ENCODE measurements at places on chromosomes 6 and 20.
A peak's percentile ranks its signal among the peaks of the same experiment; 100 is the strongest.

DNA sequence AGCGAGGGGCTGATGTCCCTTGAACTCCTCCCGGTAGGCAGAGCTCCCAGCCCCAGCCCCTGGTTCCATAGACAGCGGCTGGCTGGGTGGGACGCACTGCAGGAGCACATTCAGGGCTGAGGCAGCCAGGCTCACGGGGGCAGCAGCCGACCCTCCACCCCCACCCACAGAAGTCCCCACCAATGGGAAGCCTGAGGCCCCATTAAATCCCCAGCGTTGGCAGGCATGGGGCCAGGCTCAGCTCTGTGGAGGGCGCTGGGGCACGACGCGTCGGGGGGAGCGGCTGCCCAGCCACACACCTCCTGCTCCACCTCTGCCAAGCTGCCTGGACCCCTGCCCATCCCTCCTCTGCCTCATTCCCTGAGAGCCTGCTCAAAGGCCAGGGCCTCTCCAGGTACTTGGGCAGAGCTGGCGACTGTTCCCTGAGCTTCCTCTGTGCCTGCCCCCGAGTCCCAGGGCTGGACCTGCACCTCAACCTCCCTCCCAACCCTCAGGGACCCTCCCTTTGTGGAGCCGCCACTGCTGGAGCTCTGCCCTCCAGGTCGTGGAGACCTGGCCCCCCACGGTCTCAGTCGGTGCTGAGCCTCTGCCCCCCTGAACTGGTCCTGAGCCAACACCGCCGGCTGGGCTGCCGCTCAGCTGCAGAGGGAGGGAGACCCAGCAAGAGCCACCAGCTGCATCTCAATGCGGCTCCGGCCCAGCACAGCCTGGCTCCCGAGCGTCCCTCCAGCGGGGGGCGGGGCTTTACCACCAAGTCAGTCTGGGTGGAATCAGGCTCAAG, 9.1 kb downstream of the CHRNA4 start:
- DNase-seq, result no peak

GRCh38 chr20:54649511-54649962, 174.1 kb downstream of the DOK5 start:
- DNase-seq, result peak; percentile 44

- no peak for DNase-seq
These were observed 76.3 kb upstream of the GGTLC1 start for GRCh38 chr20:24064915-24065314.

DNA sequence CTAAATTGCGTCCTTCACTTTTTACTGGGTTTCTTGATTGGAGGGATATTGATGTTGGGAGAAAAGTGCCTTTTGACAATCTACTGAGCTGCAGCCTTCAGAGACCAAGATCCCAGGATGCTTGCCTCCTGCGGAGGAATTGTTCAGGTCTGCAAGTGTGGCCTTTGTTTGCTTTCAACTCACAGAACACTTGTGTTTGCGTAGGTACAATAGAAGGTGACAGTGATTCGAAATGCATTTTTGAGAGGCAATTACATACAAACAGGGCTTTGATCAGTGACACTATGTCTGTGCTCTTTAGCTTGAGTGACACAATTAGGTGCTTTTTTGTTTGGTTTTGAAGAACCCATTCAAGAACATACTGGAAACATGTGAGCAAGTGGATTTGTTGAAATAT, 600.6 kb downstream of the QKI start:
- DNase-seq, result no peak

- no peak for DNase-seq
These were observed 380.3 kb upstream of the ARID1B start for GRCh38 chr6:156396791-156397418.
